ENCODE measurements at places on chromosomes 12 and 14.

DNA sequence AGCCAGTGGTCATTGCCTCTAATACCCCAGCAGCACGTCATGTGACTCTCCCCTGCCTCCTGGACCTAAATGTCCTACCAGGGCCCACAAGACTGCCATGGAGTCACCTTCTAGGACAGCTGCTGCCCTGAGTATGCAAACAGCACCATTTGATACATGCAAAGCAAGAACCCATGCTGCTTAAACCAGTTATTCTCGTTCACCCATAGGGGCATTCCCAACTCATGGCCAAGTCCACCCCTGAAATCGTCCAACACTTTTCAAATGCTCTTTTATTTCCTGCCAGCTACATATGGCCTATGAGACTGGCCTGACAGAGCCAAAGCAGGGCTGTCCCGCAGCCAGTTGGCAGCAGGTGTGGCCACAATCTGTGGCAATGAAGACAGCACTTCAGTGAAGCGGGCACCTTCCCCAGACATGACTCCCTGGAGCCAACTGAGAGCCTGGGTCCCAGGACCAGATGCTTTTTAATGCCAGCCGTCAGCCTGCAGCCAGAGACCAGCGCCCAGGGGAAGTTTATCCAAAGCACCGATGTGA, 99.9 kb downstream of the BCAT1 start:
- no peak for DNase-seq

- no peak for DNase-seq
Observed at GRCh38 chr12:95591731-95592130, 40.5 kb upstream of the USP44 start.

DNA sequence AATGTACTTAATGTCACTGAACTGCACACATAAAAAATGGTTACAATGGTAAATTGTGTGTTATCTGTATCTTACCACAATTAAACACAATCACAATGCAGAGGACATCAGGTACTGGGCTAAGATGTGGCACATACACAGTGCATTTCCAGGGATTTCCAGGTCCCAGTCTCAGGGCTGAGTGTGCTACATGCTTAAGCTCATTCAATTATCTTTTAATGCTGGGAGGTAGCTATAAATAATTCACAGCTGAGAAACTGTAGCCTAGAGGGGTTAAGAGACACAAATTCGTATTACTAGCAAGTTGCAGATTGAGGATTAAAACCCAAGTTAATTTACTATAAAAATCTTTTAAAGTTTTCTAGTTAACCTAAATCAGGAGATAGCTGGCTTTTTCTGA, 67.1 kb downstream of the CRACR2A start:
- DNase-seq: no peak

GRCh38 chr12:6106218-6106617, 18.3 kb downstream of the VWF start:
- no peak for DNase-seq
